Cardiac fibroblast (primary cell): ENCODE measurements at places on chromosomes 13 and 19.
A peak's percentile ranks its signal among the peaks of the same experiment; 100 is the strongest.

GRCh38 chr19:41426952-41427646, at the start of gene B3GNT8:
TSS of gene B3GNT8 (minus strand) at chr19:41427374. CDS start at chr19:41426778, 596 bp downstream.
- peak; percentile 79 for DNase-seq

- DNase-seq, result no peak
Observed at GRCh38 chr19:6260912-6261650, 18.7 kb downstream of the MLLT1 start.

GRCh38 chr19:55077106-55077505, 1.4 kb downstream of the EPS8L1 start:
- no peak for DNase-seq

GRCh38 chr13:44453069-44453468, 79.4 kb downstream of the SERP2 start:
- no peak for DNase-seq

DNA sequence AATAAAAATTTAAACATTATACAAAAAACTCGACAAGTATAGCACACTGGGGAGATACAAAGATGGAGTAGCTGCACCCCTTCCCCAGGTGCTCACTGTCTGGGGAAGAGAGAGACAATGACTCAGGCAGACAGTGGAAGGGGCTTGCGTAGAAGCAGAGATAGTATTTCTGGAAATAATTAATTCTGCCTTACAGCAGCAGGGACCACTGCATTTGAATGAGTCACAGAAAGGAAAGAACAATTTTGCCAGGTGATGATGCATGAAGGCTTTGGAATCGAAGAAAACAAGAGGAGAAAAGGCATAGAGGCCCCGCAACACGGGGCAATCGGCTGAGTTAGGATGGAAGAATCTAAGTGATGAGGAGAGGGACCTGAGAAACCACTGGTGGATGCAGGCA, 447.4 kb downstream of the EFNB2 start:
- DNase-seq, result no peak

DNA sequence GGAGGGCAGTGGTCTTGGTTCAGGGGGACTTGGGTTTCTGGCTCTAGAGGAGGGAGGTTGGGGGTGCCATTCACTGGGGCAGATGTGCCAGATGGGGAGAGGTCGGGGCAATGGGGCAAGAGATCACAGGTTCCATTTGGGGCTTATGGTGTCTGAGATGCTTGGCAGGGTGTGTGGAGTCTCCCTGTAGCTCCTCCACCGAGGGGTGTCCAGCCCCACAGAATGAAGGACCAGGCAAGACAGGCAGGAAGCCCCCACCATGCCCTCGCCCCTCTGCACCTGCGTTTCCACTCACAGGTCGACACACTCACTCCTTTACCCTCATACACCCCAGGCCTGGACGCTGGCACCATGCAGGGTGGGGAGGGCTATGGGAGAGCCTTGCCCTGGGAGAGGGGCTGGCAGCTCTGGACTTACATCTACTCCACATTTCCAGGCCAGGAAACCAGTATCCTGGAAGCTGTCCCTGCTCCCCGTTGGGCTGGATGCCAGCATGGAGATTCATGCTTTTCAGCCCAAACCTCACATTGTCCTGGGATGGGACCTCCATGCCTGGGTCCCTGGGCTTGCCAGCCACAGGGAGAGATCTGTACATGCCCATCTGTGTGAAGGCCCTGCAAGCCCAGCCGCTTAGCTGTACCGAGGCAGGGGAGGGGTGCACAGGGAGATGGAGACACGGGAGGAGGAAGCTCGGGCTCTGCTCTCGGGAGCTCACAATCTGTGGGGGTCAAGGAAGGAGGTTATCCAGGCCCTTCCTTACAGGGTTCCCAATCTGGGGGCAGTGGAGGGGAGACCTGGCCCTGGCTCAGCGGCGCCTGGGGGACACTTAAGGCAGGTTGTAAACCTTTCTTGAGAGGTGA, 77.1 kb downstream of the CHST8 start:
- DNase-seq, result no peak

GRCh38 chr19:3274942-3275582, 50.6 kb downstream of the CELF5 start:
- no peak for DNase-seq

- no peak for DNase-seq
Observed at GRCh38 chr13:101217086-101217485, 199.2 kb downstream of the NALCN start.

DNA sequence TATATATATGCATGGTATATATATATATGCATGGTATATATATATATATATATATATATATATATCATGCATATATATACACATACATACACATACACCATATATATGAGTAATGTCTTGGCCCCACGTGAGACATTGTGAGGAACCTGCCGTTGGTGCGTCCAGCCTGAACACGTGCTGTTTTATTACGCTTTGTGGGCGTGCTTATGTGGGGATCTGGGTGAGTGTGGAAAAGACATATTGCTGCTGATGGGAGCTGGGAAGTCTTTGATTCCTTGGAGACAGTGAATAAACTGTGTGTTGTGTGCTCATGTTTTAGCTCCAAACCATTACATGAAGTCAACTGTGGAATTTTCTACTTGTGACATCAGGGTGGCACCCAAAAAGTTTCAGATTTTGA, 28.9 kb downstream of the KCTD15 start:
- DNase-seq, result no peak

- DNase-seq, result no peak
Observed at GRCh38 chr19:1327125-1327524, 41.5 kb downstream of the EFNA2 start.

DNA sequence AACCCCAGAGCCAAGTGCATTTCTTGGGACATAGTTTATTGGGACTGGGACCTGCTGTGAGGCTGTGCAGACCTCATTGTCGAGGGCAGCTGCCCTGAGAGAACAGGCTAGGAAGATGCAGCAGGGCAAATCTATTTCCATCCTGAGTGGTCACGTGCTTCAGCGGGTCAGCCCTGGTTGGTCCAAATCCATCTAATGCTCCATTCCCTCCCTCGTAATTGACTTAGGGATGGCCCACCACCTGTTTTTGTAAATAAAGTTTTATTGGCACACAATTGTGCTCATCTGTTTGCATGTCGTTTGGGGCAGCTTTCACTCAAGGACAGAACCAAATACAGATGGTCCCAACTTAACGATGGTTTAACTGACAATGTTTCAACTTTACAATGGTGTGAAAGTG, 75.5 kb upstream of the ADGRE5 start:
- DNase-seq, result no peak

- no peak for DNase-seq
Observed at GRCh38 chr13:111398715-111399299, 78.4 kb downstream of the TEX29 start.

DNA sequence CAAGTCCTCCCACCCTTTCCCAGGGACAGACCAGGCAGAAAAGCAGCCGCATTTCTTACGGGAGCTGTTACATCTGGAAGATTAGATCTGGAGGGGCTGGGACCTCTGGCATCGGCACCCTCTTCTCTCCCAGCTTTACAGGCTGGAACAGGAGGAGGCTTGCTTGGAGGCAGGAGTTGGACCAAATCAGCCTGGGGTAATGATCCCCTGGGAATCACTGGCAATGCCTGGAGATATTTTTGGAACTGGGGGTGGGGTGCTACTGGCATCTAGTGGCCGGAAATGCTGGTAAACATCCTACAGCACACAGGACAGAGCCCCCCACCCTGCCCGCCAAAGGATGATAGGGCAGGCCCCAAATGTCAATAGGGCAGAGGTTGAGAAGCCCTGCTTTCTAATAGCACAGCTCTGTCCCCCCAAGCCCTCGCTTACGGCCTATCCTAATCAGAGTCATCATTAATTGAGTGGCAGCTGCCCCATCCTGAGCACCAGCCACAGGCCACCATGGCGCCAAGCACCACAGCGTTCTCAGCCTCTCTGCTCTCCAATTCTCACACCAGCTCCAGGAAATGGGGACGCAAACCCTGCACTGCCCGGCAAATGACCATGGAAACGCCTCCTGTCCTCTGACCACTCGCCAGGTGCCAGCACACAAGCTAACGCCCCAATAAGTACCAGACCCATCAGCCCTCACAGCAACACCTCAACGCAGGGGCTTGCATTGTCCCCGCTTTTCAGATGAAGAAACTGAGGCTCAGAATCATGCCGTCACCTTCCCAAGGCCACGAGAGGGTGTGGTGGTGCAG, 20.6 kb downstream of the LRRC4B start:
- no peak for DNase-seq

DNA sequence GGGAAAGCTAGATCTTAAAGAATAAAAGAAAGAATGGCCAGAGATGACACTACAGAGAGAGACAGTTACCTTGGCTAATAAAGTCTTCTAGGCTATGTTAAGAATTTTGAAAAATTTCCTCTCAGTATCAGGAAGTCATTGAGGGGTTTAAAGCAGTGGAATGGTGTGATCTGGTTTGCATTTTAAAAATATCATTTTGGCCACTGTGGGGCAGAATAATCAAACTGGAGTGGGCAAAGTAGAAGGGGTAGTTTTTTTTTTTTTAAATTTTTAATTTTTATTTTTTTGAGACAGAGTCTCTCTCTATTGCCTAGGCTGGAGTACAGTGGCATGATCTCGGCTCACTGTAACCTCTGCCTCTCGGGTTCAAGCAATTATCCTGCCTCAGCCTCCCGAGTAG, 4.4 kb upstream of the CNMD start:
- DNase-seq, result no peak

GRCh38 chr19:56829596-56829995, 10.9 kb downstream of the PEG3 start:
- no peak for DNase-seq

GRCh38 chr13:48162217-48162616, 67.3 kb upstream of the MED4 start:
- no peak for DNase-seq

DNA sequence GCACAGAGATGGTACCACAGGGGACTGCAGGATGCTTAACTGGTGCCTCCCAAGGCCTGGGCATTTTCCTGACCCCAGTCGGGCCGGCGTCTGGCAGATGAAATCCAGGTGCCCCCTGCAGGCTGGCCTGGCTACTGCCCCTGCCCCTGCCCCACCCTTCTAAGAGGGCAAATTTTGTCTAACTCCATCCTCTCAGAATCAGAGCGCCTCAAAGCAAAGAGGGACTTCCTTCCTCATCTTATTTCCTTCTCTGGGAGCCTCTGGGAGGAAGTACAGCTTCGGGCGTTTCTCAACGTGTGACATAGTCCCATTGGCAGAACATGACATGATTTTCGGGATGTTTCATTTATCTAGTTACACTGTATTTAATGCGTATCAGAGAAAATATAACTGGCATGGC, 2.7 kb downstream of the PRKACA start:
- peak; percentile 40 for DNase-seq

GRCh38 chr19:23440791-23441190, 45.5 kb upstream of the ZNF91 start:
- DNase-seq, result no peak

DNA sequence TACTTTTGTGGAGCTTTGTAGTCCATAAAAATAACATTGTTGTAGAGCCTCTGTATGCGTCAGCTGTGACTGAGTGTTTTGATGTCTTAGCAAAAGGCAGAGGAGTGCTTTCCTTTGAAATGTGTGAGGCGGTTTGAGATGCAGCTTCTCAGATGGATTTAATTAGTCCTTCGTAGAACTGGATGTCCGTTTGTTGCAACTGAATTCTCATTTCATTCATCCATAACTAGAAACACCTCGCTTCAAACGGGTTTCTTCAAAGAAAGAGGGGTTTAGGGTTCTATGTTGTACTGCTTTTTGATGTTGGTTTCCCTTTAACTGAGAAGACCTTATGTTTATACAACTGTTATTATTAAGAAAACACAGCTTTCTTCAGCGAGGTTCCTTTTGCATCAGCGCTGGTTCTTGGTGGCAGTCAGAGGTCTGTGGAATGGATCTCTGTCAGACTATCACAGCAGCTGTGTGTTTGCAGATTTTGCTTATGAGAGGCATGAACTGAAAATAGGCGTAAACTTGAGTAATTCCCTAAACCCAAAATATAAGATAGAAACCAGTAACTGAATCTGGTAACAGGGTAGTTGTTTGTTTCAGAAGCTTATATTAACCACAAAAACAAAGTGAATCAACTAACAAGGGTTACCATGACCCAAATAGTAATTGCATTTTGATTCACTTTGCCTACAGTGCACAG, 194.4 kb downstream of the GGACT start:
- peak; percentile 62 for DNase-seq

- peak; percentile 2 for DNase-seq
Observed at GRCh38 chr19:33193865-33194362, at the start of gene LRP3. TSS of gene LRP3 (plus strand) at chr19:33194330. CDS start at chr19:33194786, 456 bp downstream.

DNA sequence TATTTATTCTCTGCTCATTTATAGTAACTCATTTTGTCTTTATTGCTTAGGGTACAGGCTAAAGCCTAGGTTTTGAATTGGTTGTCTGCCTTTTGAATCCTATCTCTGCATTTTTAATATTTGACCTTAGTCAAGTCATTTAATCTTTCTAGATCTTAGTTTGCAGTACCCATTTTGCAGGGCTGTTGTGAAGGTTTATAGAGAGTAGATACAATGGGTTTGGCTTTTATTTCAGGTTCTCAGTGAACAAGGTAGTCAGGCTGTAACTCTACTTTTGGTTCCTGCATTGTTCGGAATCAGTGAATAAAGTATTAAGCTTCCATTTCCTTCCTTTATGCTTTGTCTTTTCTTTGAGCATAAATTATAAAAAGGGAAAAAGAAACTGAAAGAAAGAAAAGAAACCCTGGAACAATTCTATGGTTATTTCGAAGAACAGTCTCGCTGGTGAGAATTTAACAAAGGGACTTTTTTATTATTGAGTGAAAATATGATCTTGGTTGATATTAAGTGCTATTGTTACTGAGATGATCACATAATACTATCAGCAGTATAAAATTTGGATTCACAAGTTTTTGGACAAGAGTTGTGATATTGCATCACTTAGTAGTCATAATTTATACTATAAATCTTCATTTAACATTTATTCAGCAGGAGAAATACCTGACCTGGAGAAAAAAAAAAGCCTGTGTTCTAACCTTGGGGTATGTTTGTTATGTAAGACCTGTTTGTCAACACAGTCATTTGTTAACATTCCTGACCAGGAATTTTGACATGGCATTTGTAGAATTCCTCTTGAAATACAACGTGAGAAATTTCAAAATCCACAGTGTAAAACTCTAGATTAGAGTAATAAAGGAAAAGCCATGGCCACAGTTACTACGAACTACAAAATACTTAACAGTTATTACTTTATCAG, 91.3 kb downstream of the ZMYM2 start:
- DNase-seq, result no peak

- peak; percentile 4 for DNase-seq
Observed at GRCh38 chr13:66506979-66507378, 723.2 kb downstream of the PCDH9 start.

GRCh38 chr13:44806826-44807225, 182.4 kb downstream of the NUFIP1 start:
- no peak for DNase-seq

DNA sequence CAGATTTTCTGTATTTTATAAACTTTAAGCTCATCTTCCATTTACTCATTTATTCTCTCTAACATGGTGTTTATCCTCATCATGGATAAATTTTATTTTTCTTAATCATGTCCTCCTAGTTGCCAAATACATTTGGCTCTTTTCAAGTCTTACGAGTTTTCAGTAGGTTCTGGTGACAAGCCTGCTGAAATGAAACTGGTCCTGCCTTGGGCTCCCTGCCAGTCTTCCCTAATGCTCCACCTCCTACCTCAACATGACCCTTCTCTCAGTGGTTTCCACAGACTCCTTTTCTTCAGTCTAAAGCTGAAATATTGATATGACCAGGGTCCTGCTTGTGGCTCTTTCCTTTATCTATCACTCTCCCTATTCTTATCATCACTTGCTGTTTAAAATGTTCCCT, 81.2 kb downstream of the TRPC4 start:
- DNase-seq, result peak; percentile 68
